ENCODE measurements at places on chromosomes 5 and 9.

DNA sequence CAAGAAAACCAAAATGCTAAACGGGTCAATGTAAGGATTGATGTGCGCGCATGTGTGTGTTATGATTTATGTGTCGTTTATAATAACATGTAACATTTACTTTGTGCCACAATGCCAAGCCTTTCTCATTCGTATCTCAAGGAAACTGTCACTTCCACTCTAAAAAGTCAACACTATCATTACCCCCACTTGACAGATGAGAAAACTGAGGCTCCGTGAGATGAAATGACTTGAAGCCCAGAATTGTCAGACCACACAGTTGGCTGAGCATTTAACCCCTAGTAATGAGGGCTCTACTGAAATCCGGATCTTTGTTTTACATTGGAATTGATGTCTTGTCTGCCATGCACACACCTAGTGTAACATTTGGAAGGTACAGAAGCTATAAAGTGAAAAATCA, 95.0 kb upstream of the LMX1B start:
- no peak for ATAC-seq

- no peak for ATAC-seq
Observed at GRCh38 chr5:6085341-6085860, 292.9 kb downstream of the MED10 start.

- no peak for ATAC-seq
Observed at GRCh38 chr5:6910950-6911349, 197.7 kb downstream of the TENT4A start.

GRCh38 chr9:115191667-115192066, 73.7 kb upstream of the TNC start:
- ATAC-seq = no peak

GRCh38 chr9:135644631-135645218, 5.4 kb upstream of the GLT6D1 start:
- ATAC-seq = no peak

GRCh38 chr9:107488375-107489143, 1.0 kb downstream of the KLF4 start:
- no peak for ATAC-seq

GRCh38 chr9:87068177-87068840, 121.0 kb upstream of the GAS1 start:
- peak; percentile 72 for ATAC-seq

DNA sequence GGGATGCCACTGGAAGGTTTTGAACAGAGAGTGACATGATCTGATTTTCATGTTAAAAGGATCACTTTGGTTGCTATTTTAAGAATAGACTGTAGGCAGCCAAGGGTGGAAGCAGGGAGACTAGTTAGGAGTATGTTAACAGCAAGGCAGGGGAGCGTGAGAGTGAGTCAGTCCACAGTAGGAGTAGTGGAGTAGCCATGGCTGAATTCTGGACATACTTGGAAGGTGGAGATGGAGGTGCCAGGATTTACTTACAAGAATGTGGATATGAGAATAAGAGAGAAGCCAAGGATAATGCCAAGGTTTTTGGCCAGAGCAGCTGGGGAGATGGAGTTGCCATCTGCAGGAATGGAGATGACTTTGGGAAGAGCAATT, 118.8 kb downstream of the GALNT10 start:
- ATAC-seq = peak; percentile 76

DNA sequence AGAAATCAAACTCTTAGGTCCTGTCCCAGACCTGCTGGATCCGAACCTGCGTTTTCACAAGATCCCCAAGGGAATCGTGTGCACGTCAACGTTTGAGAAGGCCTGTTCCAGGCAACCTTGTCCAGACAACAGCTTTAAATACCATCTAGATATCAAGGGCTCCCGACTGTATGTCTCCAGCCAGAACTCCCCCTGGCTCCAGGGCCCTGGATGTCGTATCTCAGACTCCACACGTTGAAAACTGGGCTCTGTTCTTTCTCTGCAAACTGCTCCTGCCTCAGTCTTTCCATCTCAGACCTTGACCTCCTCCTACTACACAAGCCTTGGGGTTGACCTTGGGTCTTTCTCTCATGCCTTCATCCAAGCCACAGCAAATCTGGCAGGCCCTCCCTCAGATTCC, 5.8 kb upstream of the ENG start:
- no peak for ATAC-seq

GRCh38 chr9:128863647-128864046, 18.1 kb downstream of the KYAT1 start:
- peak; percentile 95 for ATAC-seq

DNA sequence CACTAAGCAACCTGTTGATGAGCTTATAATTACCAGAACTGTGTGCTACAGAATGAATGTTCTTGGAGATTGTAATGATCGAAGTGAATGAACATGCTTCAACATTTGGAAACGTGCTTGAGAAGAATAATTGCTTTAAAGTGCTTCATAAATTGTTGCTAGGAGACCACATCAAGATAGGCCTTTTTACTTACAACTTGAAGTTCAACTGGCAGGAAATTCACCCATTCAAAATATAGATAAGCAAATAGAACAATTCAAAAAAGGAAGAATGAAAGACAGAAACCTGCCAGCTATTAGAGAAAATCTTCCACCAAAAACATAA, 38.0 kb upstream of the SLC44A1 start:
- no peak for ATAC-seq
